Ovary (tissue), 10 donors: ENCODE measurements at places on chromosomes 1 and 21. TPM values are rescaled to one million over a fixed set of nuclear protein-coding genes. Genes with fewer than 3 reads are reported as not detected.

- no peak for DNase-seq
Observed at GRCh38 chr1:169904834-169905233, 11.1 kb upstream of the SCYL3 start.

DNA sequence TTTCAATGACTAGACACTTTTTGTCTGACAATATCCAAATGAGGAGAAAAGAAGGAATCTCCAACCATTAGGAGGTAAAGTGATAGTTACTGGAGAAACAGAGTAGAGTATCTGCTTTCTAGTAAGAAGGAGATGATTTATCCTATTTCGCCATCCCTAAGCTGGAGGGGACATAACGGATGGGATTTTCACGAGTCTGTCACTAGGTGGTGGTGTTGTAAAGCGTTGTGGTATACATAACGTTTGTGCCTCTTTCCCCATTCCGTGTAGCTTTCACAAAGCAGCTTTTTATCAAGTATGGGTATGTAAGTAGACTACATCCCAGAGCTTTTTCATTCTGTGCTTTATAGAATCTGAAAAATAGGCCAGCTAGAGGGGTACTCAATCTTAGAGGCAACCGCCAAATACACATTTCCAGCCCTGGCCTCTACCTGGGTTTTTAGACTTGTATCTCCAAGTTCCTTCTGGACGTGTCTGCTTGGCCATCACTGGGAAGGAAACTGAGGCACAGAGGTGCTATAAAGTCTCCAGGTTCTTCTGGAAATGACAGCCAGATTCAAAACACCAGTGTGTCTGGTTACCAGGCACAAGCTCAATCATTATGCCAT lies 33.3 kb upstream of the FAM3B start:
- DNase-seq = no peak

The ADORA1 gene
- polyA plus RNA-seq = 0.17 TPM

- DNase-seq = no peak
Observed at GRCh38 chr1:182658055-182658454, 26.3 kb downstream of the RGS8 start.

DNA sequence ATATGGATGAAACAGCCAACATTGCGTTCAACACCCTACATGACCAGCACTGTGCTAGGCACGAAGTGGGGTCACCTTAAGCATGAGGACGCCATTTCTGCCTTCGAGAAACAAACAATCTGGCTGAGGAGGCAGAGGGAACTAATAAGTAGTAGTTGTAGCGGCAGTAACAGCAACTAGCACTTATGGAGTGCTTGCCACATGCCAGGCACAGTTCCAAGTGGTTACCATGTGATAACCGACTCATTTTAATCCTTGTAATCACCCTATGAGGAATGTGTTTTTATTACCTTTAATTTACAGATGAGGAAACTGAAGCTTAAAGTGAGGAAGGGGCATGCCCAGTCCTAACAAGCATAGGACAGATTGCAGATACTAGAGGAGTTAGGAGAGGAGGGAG lies 33.7 kb downstream of the KCND3 start:
- no peak for DNase-seq

- no peak for DNase-seq
Observed at GRCh38 chr1:28631713-28632112, 11.2 kb downstream of the TAF12 start.

The CRNN gene
- polyA plus RNA-seq = not detected

DNA sequence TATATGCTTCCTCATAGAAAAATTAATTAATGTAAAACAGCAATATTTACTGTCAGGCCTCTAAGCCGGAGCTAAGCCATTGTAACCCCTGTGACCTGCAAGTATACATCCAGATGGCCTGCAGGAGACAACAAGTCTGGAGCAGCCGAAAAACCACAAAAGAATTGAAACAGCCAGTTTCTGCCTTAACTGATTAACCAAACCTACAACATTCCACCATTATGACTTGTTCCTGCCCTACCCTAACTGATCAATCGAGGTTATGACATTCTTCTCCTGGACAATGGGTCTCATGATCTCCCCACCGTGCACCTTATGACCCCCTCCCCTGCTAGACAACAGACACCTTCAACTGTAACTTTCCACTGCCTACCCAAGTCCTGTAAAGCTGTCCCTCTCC lies 205.8 kb upstream of the DUSP10 start:
- DNase-seq = no peak

DNA sequence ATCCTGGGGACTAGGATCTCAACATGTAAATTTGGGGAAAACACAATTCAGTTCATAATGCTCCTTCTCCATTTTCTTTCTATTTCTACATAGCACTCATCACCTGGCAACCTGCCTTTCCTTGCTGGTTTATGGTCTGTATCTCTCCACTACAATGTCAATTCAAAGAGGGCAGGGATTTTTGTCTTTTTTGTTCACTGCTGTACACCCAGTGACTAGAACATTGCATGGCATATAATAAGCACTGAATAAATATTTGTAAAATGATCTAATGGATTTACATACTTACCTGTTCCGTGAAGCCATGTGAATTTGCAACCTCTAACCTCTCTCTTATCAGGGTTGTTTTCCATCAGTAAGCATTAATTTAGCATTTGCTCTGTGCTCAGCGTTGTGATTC lies 27.4 kb upstream of the TBX15 start:
- DNase-seq = no peak

GRCh38 chr1:61005614-61006580 lies 76.5 kb upstream of the NFIA start:
- no peak for DNase-seq

DNA sequence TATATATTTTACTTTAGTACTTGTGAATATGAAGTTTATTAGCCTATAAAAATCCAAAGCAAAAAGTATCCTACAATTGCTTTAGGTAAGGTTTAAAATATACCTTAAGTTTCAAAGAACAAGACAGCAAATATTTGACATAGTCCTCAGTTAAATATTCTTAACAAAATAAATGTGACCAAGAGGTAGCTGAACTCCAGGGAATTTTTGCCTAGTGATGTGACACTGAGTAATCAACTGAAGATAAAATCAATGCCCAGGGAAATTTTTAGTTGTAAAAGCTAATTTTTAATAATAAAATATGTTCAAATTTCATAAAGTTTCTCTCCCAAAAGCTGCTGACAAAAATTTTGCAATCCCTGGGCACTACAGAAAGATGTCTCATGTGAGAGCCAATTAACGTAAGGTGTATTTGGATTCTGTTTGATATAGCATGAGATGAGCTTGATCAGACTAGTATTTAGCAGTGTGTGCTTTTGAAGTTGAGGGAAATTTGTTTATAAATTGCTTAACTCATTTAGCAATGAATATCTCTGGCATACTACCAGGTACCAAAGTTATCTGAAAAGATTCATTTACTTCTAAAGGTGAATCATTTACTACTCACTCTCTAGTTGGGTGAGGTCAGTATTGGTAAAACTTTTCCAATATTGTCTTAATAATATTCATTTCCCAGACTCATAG lies 80.2 kb upstream of the PALMD start:
- no peak for DNase-seq

The ATP1A2 gene
- 38.6 TPM for polyA plus RNA-seq
